ENCODE measurements at places on chromosomes 7 and 10.

DNA sequence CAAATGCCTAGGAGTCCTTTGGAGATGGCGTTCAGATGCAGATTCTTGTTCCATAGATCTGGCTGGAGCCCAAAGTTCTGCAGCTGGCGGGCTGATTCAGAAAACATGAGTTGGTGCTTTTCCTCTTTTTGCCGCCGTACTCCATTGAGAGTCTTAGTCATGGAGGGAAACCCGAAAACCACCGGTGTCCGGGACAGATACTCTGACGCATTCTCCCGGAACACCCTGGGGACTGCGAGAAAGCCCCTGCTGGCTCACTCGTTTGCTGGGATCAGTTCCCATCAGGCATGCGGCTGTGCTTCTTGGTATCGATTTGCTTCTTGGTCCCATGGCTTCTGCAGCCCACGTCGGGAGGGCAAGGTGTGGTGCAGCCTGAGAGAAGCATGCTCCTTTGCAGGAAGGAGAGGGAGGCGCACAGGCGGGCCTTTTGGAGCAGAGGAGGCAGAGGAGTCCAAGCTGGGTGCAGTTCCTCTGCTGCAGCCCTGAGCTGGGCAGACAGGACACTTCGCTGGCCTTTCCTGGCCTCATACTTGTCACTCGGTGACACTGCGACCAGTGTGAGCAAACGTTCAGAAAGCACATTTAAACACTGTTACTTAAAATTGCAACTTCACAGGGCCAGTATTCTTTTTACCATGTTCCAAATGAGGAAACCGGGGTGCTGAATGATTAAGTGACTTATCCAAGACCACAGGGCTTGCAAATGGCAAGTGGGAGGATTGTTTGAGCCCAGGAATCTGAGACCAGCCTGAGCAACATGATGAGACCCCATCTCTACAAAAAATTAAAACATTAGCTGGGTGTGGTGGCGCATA lies 30.6 kb upstream of the PFKFB3 start:
- DNase-seq, result peak; percentile 75

- DNase-seq, result no peak
Measured at GRCh38 chr7:92682903-92683539, 92.8 kb upstream of the FAM133B start.

DNA sequence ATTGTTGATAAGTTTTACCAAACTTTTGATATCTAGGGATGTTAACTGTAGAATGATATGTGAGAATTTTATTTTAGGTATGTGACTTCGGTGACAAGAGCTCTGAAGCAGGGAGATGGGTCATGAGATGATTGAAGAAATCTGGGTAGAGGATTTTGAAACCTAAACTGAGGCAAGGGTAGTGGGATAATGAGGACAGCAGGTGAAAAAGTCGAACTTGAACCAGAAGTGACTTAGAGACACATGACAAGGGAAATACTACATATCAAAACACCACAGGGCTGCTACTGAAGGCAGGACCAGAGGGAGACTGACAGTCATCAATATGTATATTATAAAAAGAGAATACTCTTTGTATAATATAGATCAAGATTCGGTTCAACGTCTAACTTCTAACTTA lies 113.2 kb downstream of the WDFY4 start:
- no peak for DNase-seq

GRCh38 chr10:23917251-23917840 lies 291.6 kb upstream of the KIAA1217 start:
- no peak for DNase-seq
